Thymus (tissue), 14 donors: ENCODE measurements at places on chromosomes 7 and 10. TPM values are rescaled to one million over a fixed set of nuclear protein-coding genes. Genes with fewer than 3 reads are reported as not detected.

Gene TMEM196
- total RNA-seq: 0.05 TPM

Gene ASB10
- not detected for total RNA-seq

Gene SAMD8
- total RNA-seq: 7.6 TPM

Gene FEZF1
- under 0.01 TPM for total RNA-seq

DNA sequence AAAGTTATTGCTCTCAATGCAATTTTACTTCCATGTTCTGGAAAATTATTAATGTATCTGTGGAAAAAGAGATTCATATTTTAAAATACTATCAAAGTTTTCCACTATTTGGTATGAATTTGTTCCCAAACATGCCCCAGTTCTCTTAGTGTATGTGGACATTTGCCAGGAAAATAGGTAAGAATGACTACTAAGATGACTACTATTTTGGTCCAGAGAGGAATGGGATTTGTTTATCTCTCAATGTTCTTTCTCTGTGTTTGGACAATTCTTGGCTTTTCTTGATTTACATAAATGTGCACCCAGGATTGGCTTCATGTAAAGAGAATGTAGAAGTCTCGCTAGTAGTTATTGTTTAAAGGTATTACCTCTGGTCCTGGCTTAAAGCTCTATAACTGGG lies 60.3 kb upstream of the POT1 start:
- no peaks in the 10 kb centered on the region for H3K36me3 ChIP-seq
- H3K27ac ChIP-seq: no peak overlapping the region
- H3K4me3 ChIP-seq: no peak overlapping the region
- H3K4me1 ChIP-seq: no peaks in the 10 kb centered on the region

- peaks cover 10% of the 10 kb centered on the region for H3K4me1 ChIP-seq
- H3K27me3 ChIP-seq: no peaks in the 10 kb centered on the region
- H3K27ac ChIP-seq: no peak overlapping the region
- no peaks in the 10 kb centered on the region for H3K36me3 ChIP-seq
- DNase-seq: no peak
Measured at GRCh38 chr10:4240608-4241197, 455.7 kb upstream of the KLF6 start.

DNA sequence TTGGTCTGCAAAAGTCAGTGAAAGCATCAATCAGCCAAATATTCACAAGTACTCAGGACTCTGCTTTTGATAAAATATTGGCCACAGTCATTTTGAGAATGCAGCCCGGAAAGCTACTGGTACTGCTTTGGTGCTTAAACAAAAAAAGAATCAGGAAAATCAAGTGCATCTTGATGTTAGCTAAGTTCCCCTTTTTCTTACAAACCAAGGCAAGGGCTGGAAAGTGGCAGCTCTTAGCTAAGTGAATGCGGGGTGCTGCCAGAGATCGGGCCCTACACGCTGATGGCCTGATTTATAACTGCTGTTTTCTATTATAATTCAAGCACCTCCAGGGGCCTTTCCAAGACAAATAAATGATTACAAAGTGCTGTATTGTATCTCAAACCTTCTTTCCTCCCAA lies 136.8 kb upstream of the MGMT start:
- H3K4me3 ChIP-seq: no peak overlapping the region
- no peaks in the 10 kb centered on the region for H3K4me1 ChIP-seq
- no peak overlapping the region for H3K27ac ChIP-seq
- H3K36me3 ChIP-seq: no peaks in the 10 kb centered on the region

- no peaks in the 10 kb centered on the region for H3K27me3 ChIP-seq
- no peak overlapping the region for H3K27ac ChIP-seq
- no peaks in the 10 kb centered on the region for H3K4me1 ChIP-seq
Measured at GRCh38 chr7:12764458-12764891, 77.0 kb downstream of the ARL4A start.

DNA sequence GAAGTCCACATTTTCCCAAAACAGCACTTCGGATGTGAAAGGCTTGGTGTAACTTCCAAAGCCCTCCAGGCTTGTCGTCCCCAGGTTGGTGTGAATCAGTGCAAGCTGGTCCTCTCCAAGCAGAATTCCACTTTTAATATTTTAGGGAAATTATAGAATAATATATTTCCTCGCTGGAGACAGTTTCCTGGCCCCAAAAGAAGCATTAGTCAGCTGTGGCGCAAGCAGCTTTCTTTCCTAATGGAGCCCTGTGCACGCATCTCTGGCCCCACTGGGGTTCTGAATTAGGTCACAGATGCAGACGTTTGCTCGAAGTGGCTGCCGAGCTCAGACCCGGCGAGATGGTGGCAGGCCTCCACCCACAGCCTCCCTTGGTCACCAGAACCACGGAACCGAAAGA lies 33.3 kb upstream of the MNX1 start:
- no peaks in the 10 kb centered on the region for H3K4me1 ChIP-seq
- no peak overlapping the region for H3K27ac ChIP-seq
- no peaks in the 10 kb centered on the region for H3K36me3 ChIP-seq

DNA sequence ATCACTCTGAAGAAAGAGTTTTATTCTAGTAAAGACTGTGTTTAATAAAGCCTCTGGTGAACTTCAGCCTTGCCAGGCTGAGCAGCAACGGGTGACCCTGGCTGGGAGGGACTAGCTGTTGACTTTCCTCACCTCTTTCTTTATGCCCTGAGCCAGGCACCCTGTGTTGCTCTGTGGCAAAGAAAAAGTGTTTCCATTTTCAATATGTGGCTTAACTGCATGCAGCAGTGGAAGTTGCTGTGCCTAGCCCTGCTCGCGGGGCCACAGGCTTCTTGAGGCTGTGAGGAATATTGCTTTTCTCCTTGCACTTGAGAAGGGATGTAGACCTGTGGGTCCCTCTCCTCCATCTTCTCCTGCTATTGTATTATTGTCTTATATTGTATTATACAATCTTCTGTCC lies 67.0 kb downstream of the CXCL12 start:
- no peaks in the 10 kb centered on the region for H3K36me3 ChIP-seq
- H3K27ac ChIP-seq: no peak overlapping the region
- no peak overlapping the region for H3K4me3 ChIP-seq
